Activated CD8-positive, alpha-beta memory T cell treated with anti-CD3 and anti-CD28 coated beads, Interleukin-2, amount 10 ng/mL, durations not matched to agents 7 days and 5 days (primary cell): ENCODE measurements at places on chromosomes 1 and 21.

DNA sequence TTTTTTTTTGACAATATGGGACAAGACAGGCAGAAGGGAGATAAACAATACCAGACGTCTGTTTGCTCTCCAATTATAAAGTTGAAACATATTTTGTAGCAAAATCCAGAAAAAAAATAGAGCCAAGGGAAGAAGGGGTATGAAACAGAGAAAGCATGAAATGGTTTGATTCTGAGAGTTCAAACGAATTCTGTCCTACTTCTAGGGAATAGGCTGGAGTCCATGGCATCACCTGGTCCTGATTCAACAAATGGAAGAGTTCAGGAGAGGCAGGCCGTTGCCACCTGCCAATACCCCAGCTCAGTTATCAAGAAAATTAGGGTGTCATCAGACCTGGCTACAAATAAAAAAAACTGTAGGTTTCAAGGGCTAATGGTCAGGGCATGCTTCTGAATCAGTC lies 71.8 kb downstream of the CLSTN1 start:
- DNase-seq, result no peak

- no peak for DNase-seq
These were observed 369.5 kb downstream of the SEC16B start for GRCh38 chr1:177600321-177600720.

DNA sequence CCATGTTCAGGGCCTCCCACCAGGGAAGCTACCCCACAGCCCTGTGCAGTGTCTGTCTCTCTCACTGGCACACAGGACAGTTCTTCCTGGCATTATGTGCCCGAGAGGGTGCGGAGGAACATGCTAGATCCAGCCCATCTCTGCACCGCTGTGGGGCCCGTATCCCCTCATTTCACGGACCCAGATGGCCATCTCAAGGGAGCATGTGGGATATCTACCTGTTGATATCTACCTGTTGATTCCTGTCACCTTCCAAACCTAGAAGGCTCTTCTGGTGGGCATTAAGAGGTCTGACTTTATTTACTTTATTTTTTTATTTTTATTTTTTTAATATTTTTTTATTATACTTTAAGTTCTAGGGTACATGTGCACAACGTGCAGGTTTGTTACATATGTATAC lies 11.7 kb downstream of the PIK3CD start:
- no peak for DNase-seq

DNA sequence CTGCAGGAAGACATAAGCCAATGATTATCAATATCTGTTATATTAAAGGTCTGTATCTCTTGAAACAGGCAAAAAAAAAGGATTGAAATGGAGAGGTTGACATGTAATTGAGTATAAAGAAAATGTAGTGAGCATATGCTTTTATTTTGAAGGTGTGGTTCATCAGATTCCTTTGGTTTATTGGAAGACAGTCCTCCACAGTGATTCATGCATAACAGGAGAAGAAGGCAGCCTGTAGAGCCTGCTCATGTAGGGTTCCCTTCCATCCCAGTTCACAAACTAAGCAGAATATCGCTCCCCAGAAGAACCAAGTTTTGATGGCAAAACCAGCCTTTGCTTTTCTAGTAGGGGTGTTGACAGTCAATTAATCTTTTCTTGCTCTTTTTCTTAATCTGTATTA lies 1016.8 kb upstream of the ADGRL4 start:
- DNase-seq, result no peak

DNA sequence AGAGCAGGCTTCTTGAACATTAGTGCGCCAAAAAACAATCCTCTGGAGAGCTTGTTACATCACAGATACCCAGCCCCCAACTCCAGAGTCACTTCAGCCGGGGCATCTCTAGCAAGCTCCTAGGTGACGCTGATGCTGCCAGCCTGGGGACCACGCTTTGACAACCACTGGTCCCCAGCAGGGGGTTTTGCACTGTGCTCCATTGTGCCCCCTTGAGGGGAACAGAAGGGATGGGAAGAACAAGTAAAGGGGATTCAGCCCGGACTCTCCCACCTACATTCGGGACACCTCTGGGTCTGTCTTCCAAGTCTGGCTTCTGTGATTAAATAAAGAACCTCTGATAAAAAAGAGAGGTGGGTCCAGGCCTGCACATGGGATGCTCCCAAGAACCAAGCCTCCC lies 60.4 kb downstream of the ATP5PO start:
- DNase-seq, result no peak

DNA sequence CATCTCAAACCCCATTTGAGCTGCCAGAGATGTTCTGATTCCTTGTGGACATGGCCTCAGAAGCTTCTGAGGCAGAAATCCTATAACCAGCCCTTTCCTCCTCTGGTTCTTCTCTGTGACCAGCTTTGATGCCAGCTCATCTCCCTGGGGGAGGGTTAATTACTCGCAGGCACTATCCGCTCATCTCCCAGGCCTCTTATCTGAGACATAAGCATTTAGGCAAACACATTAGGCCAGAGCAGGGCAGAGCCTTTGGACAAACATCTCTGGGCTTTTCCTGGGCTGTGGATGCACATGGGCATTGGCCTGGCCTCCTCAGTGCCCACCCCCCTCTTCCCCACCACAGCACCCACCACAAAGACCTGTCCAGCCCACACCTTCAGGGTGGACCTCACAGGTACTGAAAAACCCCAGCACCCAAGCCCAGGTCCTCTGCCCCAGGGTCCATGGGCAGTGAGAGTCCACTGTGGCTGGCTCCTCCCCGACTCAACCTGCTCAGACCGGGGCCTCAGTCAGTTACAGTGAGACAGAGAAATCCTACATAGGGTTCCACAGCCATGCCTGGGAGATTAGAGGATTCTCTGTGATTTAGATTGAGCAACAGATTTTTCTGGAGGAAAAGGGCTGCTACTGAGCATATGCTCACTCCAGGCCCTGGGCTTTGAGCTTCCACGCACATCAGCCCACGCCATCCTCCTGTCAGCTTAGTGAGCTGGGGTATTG lies 26.9 kb downstream of the IGSF21 start:
- DNase-seq, result no peak

GRCh38 chr1:190578017-190578416 lies 100.4 kb upstream of the BRINP3 start:
- no peak for DNase-seq

DNA sequence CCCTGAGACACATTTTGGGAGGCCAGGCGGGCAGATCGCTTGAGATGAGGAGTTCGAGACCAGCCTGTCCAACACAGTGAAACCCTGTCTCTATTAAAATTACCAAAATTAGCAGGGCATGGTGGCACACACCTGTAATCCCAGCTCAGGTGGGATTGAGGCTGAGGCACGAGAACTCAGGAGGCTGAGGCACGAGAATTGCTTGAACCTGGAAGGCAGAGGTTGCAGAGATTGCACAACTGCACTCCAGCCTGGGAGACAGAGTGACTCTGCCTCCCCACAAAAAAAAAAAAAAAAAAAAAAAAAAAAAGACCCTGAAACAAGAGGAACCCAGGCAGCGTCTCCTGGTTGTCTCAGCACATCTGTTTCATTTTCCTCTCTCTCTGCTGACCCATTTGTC lies 24.2 kb downstream of the PGM1 start:
- no peak for DNase-seq

GRCh38 chr1:45196863-45197262 lies 9.5 kb downstream of the ZSWIM5 start:
- no peak for DNase-seq

DNA sequence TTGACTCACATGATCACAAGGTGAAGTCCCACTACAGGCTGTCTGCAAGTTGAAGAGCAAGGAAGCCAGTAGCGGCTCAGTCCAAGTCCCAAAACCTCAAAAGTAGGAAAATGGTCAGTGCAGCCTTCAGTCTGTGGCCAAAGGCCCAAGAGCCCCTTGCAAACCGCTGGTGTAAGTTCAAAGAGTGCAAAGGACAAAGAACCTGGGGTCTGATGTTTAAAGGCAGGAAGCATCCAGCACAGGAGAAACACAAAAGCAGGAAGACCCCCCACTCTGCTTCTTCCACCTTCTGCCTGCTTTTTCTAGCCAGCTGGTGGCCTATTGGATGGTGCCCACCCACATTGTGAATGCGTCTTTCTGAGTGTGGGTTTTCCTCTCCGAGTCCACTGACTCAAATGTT lies 2222.6 kb downstream of the MRPL39 start:
- no peak for DNase-seq

DNA sequence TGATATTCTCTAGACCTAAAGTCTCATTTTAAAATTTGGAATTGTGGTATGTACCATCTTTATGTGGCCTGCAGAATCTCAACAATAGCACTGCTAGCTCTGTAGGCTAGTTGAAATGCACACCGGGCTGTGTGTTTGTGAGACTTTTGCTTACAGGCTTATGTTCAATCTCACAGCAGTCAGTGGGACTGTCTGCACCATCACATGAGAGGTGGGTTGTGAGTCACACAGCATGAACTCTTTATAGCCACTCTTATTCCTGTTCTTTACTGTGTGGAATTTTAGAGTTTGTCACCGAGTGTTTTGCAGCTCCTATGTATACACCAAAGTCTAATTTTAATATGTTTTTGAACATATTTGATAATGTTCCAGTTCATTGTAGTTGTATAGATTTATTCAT lies 74.6 kb downstream of the RASAL2 start:
- no peak for DNase-seq

- no peak for DNase-seq
These were observed 11.2 kb upstream of the HYI start for GRCh38 chr1:43464681-43465504.

GRCh38 chr1:110976089-110976488 lies 12.4 kb upstream of the LRIF1 start:
- no peak for DNase-seq
